Transverse colon (tissue), 4 donors: ENCODE measurements at places on chromosomes 11 and 22.

GRCh38 chr22:44473166-44473565 is 24.9 kb downstream of the RTL6 start:
- no peak for DNase-seq

DNA sequence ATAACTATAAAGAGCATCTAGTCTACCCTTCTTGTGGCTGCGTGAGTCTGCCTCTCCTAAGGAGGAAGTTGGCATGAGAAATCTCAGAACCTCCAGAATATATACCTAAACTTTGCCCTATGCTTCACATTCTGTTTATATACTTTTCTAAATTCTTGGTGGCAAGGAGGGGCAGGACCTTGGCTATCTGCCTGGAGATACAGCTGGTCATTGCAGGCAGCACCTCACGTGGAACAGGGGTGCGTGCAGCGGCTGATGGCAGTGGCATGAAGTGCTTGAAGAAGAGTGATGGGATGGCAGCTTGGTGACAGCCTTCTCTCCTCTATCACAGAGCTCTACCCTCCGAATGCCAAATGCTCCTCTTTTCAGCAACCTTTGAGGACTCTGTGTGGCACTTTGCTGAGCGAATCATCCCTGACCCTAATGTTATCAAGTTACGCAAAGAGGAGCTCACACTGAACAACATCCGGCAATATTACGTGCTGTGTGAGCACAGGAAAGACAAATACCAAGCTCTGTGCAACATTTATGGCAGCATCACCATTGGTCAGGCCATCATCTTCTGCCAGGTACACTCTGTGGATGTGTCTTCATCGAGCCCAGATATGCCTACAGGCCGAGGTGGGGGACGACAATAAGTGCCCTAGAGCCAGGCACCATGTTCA is 12.5 kb downstream of the DDX25 start:
- DNase-seq: peak; percentile 82

DNA sequence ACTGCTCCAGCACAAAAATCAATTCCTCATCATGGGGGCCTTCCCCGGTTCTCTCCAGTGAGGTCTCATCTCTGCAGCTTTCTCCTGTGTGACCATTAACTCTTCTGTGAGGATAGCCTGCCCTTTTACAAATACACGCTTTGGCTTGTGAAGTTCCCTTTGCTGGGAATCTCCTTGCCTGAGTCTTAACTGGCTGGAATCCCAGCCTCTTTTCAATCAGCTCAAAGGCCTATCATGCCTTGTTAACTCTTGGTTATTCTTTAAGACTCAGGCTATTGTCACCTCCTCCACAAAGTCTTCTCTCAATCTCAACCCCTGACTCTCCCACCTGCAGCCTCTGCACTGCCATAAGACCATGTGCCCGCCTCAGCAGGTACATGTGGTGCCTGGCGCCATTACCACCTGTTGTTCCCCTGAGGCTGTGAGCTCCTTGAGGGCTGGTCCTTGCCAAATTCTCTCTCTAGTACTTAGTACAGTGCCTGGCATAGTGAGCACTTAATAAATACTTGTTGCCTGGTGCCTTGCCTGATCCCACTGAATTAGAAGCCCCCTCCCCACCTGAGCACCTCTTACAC is 128.2 kb downstream of the ST3GAL4 start:
- peak; percentile 5 for DNase-seq

GRCh38 chr11:7577291-7578190 is 63.7 kb downstream of the PPFIBP2 start:
- peak; percentile 47 for DNase-seq

GRCh38 chr22:41286639-41287091 is 678 bp upstream of the RANGAP1 start:
- no peak for DNase-seq

DNA sequence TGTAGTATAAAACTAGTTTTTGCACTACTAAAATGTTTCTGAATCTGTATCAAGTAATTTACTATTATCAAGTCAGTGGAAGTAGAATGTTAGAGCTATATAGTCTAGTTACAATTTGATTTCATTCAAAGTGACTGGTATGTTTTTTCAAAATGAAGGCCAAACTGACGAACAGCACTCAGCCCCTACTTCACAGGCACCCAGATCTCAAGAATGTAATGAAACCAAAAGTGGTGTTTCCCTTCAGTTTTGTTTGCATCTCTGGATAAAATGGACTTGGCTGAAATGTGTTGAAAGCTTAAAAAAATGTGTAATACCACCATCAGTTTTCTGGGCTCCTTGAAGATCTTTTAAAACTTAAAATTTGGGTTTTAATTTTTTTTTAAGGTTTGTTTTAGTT is 46.4 kb downstream of the QSER1 start:
- no peak for DNase-seq

GRCh38 chr11:71304045-71304444 is 51.7 kb upstream of the SHANK2 start:
- no peak for DNase-seq

- no peak for DNase-seq
Measured at GRCh38 chr11:61549662-61550568, 31.0 kb downstream of the SYT7 start.

GRCh38 chr22:50268655-50269113 is 1.5 kb downstream of the MAPK11 start:
- DNase-seq: peak; percentile 35

DNA sequence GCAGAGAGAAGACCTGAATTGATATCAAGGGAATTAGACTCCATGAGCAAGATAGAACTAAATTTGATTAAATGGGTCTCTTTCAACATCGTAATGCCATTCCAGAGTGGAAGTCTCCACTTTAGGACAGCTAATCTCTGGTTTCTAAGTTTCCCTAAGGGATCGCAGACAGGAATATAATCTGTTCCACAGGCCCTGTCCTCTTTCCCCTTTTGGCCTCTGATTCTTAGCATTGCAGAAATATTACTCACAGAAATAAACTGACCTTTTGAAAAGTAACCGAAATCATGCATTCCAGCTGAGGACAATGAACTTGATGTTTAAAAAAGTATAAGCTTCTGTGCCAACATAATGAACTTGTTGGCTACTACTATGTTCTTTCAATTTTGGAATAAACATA is 227.8 kb downstream of the ETS1 start:
- no peak for DNase-seq

DNA sequence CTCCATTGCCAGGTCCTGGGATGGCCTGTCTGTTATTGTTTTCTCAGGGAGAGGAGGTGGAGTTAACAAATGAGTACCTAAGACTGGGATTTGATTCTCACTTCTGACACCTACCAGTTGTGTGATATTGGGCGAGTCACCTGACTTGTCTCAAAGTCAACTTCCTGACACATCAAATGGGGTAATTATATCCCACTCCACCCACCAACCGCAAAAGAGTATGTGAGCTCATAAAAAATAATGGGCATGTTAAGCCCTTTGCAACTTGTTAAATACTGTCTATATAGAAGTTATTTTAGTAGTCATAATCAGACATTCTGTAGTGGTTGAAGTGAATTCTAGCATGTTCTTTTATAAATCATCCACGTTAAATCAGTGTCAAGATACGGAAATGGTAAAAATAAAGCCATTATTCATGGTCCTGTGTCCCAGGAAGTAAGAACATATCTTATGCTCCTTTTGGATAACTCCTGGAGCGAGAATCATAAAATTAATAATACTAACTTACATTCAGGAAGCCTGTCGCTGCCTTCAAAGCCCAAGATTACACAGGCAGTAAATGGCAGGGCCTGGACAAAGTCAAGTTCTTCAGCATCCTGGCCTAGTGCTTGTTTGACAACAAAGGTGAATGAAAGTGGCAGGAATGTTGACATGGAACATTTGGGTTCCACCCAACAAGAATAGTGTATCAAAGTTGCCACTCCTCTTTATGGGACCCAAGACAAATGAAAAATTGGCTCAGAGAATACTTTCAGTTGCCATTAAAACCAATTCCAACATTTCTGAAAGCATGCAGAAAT is 54.3 kb downstream of the SYTL2 start:
- DNase-seq: peak; percentile 78

GRCh38 chr22:50528682-50529415 is 963 bp downstream of the TYMP start:
- DNase-seq: peak; percentile 26

GRCh38 chr22:38831166-38831945 is 12.5 kb downstream of the NPTXR start:
- no peak for DNase-seq
